ENCODE measurements at places on chromosomes 1 and 21.

DNA sequence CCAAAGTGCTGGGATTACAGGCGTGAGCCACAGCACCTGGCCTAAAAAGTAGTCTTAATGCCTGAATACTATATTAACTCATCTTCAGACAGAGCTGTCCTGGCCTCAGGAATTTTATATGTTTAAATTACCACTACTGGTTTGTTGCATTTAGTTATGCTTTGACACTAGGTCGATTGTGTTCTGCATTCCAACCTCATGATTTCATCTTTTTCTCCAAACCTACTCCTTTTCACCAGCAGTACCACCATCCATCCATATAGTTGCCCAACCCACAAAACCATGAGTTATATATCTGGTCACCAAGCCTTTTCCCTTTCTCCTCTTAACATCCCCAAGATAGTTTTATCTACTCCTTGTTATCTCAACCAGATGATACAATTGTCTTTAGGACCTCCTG is 22.6 kb downstream of the FMO5 start:
- DNase-seq, result no peak

DNA sequence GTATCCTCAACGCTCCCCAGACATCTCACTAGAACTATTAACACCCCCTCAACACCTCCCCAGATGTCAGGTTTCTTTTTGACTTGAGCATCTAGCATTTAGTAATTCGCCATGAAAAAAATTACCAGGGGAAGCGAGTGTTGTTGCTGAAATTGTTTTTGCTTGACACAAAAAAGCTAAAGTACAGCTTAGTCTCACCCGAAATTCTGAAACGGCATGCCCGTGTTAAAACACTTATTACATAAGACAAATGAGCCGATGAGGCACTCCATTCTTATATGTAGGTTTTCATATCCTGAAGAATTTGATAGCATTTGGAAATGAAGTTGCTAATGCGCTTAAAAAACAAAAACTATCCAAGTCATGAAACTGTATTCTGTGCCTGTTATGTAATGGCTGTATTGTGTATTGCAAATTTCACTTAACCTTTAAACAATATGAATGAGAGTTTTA is 1.3 kb upstream of the NRIP1 start:
- DNase-seq, result no peak

DNA sequence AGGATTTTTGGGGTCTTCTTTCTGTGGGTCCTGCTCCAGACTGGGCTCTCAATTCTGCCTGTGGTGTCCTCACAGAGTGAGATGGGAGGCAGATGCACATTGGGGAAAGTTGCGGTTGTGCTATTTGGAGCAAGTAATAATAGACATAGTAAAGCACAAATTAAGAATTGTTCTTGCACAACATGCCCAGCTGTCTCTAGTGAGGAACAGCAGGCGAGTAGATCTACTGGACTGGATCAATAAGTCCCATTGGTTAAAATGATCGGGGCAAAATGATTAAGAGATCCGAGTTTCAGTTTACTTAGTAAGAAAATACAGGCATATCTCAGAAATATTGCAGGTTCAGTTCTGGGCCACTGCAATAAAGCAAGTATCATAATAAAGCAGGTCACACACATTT is 448.3 kb upstream of the PROX1 start:
- no peak for DNase-seq

DNA sequence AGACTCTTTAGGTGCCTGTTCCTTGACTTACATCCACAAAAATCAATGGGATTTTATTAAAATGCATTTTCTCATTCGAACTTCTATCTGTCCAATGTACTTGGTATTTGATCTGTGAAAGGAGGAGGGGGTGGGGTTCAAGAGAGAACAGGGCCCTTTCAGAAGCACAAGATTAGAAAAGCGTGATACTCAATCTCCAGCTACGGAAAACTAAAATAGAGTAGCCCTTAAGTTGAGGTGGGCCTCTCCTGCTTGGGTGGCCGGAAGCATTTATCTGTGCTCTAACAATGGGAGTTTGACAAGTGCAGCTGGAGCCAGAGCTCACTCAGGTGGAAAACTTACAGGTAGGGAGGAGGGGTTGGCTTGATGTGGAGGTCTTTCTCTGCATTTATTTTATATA is 462 bp upstream of the RXRG start:
- DNase-seq, result no peak

- peak; percentile 45 for DNase-seq
Observed at GRCh38 chr1:203038217-203038741, 12.0 kb downstream of the PPFIA4 start.

DNA sequence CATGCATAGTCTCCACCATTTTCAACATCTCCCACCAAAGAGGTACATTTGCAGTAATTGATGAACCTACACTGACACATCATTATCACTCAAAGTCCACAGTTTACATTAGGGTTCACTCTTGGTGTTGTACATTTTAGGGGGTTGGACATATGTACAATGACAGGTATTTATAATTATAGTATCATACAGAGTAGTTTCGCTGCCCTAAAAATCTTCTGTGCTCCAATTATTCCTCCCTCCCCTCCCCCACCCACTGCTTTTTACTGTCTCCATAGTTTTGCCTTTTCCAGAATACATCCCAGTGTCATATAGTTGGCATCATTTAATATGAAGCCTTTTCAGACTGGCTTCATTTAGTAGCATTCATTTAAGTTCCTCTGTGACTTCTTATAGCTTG is 13.6 kb downstream of the COA7 start:
- DNase-seq, result no peak

- no peak for DNase-seq
Observed at GRCh38 chr1:159898527-159898926, 1.4 kb downstream of the CFAP45 start.

DNA sequence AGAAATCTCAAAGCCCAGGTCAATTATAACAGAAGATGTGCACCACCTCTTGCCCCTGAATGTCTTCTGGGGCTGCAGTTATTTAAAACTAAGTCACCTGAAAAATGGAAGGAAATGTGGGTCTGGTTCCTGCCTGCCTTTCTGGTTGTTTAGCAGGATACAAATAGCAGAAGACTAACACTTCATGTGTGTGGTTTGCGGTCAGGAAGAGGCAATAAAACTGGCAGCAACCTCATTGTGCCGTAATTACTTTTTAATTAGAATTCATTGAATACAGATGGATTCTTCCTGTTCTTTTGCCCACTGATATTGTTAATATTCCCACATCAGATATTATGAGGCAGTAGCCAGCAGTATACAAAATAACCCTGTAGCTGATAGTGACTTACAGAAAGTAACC is 345.7 kb downstream of the ZNF326 start:
- DNase-seq, result no peak

DNA sequence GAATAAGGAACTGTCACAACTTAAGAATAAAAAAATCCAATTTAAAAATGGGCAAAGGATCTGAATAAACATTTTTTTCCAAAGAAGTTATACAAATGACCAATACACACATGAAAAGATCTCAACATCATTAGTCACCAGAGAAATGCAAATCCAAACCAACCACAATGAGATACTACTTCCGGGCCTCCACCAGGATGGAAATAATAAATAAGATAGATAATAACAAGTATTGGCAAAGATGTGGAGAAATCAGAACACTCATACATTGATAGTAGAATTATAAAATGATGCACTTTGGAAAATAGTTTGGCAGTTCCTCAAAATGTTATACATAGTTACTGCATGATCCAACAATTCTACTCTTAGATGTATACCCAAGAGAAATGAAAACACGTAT is 18.7 kb downstream of the ZSWIM5 start:
- no peak for DNase-seq

GRCh38 chr1:6614929-6615785 is 1.6 kb downstream of the PHF13 start:
- no peak for DNase-seq

DNA sequence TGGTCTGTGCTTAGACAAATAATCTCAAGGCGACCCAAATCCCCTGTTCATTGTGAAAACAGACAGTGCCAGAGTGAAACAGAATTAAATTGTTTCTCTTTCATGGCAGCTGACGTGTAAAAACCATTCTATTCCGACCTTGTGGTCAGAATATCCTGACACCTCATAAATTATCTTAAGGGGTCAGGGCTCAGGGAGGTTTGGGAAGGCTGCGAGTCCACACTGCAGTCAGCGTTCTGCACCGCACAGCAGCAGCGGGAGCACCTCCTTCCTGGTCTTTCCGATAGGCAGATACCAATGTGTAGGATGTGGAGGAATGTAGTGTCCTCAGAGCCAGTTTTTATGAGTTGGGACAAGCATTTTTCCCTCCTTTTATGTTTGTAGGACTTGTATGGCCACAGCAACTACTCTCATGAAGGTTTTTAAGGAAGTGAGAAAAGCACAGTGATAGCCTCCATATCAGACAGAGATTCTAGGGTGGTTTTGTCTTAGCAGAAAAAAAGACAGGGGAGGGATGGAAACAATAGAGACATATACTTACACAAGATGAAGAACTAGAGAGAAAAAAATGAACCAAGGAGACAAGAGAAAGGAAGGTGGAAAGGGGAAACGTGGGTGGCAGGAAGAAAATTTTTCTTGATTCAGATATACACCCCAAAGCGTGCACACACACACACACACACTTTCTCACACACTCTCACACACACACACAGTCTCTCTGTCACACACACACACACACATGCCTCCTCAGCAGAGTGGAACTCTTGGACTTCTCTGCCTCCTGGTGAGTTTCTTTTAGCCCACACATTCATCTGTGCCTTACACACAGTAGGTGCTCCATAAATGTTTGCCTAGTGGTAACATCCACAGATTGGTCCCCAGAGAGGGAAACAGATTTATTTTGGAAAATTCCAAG is 68.6 kb downstream of the NTMT2 start:
- no peak for DNase-seq

DNA sequence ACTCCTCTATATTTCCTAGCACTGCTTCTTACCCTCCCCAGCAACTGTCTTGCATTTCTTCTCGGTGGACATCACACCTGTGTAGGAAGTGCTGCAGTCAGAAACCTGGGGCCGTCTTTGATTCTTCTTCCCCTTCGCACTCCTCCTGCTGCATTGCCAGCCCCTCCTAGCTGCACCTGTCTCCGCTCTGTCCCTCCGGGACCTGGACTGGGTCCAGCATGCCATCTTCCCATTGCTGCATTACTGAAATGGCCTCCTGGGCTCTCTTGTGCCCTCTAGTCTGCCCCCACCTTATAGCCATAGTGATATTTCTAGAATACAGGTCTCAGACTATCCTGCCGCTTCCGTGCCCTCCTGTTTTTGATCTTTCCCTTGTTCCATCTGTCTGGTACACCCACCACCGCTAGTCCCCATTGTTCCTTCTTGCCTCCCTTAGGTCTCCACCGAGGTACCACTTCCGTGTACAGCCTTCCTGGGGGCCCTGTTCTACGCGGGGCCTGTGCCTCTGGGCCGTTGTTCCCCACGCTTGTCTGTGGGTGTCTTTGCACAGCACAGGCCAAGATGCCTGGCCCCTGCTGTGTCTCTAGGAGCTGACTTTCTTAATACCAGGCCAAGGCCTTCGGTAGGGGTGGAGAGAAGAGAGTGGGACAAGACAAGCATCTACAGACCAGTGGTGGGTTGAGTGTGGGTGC is 107.6 kb downstream of the GALNT2 start:
- DNase-seq, result no peak

GRCh38 chr1:110308247-110308646 is 30.9 kb upstream of the RBM15 start:
- DNase-seq, result no peak

DNA sequence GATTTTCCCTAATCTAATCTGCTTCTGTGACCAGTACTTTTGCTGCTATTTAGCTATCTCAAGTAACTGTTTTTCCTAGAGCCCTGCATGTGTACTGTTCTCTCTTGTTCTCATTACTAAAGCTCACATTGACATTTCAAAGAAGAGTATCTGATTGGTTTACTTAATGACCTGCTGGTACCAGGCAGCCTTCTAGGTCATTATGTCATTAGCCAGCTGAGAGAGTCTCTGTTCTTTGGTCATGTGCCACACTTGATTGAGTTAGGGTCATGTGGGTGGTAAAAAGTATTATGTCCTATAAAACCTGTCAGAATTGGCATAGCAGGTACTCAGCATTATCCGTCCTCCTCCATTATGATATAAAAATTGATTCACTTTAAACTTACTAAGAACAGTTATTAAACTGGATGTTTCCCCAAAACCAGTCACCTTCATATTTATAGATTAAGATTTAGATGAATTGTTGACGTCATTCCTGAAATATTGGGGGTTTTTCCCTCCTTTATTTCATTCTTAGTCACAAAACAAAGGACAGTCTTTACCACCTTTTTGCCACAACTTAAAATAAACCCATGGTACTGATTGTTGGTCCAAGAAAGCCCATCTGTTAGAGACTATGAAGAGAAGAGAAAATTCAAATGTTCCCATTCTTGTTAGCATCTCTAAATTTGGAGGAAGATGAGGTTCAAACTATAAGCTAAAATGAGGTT is 22.2 kb downstream of the FNDC5 start:
- DNase-seq, result no peak

DNA sequence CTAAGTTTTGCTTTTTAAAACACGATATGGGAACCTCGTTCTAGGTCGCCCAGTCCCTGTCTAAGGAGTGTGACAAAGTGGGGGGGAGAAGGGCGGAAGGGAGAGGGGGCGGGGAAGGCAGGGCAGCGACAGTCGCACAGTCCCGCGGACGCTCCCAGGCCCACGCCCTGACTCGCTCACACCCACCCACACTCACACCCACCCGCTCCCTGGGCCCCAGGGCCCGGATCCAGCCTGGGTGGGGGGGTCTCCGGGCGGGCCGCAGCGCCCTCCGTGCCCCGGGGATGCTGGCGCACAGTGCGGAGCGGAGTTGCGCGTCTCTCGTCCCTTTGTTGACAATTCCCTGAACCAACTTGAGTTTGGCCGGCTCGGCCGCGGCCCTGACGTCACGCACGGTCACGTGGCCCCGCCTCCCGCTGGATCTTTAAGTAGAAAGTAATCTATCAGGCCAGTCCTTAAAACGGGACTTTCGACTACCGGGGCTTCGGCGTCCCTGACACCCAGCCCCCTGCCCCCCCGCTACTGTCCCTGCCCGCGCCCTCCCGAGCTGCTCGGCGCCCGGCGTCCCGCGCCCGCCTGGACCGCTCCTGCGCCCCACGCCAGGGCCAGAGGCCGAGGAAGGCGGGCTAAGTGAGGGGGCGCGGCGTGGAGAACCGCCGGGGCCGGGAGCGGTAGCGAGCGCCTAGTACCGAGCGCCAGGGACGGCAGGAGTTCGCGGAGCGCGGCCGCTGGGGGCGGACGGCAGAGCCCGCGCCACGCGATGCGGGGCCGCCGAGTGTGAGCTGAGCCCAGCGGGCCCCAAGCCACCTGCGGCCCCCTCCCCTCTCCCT is at the start of gene FOXD3:
FOXD3 (plus strand) TSS at position 454 of the 830 bp plus-strand sequence. CDS start 492 bp downstream, outside the sequence.
- peak; percentile 41 for DNase-seq

Measured in A549 (cell line).